Stimulated activated CD4-positive, alpha-beta T cell treated with anti-CD3 and anti-CD28 coated beads, Interleukin-1b, Interleukin-23, amount 100 ng/mL, for 1 hour (primary cell): ENCODE measurements at places on chromosomes 3 and 15.

GRCh38 chr15:53434174-53434678 lies 325.2 kb downstream of the WDR72 start:
- no peak for DNase-seq

GRCh38 chr3:64176461-64176996 lies 48.7 kb downstream of the PRICKLE2 start:
- DNase-seq: no peak

- DNase-seq: no peak
Measured at GRCh38 chr3:66561367-66561766, 60.5 kb upstream of the LRIG1 start.

GRCh38 chr15:62325597-62325996 lies 160.5 kb upstream of the C2CD4B start:
- DNase-seq: no peak

GRCh38 chr3:17372362-17373210 lies 369.8 kb downstream of the TBC1D5 start:
- DNase-seq: no peak

DNA sequence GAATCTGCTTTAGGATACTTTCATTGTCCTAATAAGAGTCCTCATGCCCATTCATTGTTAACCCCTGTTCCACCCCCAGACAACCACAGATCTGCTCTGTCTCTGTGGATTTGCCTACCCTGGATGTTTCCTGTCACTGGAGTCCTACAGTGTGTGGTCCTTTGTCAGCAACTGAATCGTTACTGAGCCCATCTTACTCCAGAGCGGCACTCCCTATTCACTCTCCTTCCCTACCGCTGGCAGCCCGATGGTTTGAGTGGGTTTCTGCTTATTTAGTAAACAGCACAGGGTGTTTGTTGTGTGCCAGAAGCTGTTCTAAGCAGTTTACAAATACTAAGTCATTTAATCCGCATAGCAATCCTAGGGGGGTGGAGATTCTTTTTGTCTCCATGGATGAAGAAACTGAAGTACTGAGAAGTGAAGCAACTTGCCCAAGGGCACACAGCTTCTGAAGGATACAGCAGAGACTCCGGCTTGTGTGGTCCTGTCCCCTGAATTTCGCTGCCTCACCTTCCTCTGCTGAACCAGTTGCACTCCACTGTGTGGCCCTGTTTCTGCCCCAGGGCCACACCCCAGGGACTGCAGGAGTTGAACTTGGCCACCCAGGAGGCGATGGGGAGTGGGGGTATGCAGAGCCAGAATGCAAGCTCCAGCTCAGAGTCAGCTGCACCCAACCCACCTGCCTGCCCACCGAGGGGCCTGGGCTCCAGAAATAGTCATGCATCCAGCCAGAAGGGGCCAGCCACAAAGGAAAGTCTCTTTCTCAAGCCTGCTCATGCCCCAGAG lies 56.5 kb upstream of the SLC6A1 start:
- no peak for DNase-seq

GRCh38 chr3:188473591-188474288 lies 319.8 kb downstream of the LPP start:
- DNase-seq: no peak

DNA sequence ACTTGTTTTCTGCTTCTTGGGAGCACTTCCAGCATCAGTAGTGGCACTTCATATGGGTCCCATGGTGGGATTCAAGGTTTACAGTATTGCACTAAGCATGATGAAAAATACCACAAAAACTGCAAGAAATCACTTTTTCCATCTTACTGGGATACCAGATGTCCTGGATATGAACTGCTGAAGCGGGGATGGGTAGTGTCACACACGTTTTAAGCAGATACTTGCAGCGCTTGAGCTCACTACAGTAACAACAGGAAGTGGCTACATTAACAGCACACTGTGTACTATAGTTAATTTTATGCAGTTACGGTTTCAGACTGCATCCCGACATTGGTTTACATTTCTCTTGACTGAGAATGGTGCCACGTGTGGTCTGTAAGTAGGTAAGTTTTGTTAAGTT lies 3.5 kb upstream of the ISG20 start:
- DNase-seq: no peak

DNA sequence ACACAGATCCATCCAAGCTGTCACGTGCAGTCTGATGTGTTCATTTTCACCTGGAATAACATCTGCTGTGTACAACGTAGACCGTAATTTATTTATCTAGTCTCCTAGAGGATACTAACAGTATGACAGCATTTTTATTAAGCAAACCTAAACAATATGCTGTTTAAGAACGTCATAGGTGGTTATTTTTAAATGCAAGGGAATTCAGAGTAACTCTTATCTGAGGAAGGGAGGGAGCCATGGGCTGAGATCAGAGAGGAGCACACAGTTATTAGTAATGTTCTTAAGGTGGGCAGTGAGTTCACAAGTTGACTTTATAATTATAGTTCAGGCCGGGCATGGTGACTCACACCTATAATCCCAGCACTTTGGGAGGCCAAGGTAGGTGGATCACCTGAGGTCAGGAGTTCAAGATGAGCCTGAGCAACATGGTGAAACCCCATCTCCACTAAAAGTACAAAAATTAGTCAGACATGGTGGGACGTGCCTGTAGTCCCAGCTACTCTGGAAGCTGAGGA lies 193.6 kb downstream of the UACA start:
- no peak for DNase-seq

DNA sequence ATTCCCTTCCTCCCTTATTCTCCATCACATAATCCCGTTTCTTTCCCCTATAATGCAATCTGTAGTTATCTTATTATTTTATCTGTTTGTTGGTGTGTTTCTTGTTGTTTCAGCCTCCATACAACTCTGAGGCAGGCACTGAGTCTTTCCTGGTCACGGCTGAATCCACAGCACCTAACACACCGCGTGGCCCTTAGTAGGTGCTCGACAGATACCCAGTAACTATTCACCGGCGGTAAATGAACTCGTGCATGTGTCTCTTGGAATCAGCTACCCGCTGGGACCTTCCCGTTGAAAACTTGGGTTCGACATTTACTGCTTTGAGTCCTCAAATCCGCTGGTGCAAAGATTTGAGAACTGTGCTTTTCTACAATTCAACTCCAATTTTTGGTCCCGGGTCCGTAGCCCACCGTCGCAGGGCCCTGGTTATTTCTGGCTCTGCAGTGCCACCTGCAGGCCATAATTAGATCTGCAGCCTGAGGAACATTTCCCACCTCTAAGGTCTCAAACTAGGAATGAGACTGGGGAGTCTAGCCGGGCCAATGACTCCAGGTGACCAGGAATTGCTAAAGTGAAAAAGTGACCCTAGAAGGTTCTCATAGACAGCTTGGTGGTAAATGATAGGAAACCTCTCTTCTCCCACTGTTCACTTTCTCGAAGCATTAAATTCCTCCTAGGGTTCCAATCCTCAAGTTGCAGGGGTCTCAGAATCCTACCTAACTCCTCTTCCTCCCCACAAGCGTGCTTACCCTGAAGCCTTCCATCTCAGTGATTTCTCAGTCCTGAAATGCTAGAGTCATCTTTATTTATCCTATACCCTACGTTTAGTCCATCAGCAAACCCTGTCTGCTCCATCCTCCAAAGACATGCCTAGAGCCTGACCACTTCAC lies 40.0 kb upstream of the TRH start:
- DNase-seq: no peak

DNA sequence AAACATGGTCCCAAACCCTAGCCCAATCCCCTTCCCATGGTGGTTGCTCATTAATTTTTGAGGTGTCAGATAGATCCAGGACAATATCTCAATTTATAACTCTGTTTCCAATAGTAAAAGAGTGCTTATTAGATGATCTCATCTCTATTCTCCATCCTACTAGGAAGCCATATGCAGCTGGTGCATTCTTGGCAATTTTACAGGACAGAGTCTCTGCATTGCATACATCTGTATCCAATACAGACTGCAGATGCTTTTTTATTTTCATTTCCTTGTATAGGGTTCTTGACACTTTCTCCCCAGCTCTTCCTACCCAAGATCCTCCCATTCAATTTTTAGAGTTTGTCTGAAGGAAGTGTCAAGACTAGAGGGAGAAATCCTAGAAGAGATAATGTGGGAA lies 194.8 kb upstream of the DPH6 start:
- DNase-seq: no peak

DNA sequence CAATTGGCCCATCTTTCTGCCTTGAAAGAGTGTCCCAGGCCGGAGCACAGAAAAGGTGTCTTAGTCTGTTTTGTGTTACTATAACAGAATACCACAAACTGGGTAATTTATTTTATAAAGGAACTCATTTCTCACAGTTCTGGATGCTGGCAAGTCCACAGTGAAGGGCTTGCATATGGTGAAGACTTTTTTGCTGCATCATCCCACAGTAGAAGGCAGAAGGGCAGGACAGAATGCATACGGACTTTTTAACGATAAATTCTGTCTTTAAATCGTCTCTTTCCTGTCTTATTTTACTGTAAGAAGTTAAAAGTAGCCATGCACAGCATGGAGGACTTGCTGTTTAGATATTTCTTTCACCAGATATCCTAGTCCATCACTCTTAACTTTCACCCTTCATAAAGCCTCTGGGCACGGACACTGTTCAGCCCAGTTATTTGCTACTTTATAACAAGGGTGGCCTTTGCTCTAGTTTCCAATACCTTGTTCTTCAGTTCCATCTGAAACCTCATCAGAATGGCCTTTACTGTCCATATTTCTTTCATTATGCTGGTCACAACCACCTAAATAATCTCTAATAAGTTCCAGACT lies 10.3 kb upstream of the EIF1B start:
- no peak for DNase-seq

DNA sequence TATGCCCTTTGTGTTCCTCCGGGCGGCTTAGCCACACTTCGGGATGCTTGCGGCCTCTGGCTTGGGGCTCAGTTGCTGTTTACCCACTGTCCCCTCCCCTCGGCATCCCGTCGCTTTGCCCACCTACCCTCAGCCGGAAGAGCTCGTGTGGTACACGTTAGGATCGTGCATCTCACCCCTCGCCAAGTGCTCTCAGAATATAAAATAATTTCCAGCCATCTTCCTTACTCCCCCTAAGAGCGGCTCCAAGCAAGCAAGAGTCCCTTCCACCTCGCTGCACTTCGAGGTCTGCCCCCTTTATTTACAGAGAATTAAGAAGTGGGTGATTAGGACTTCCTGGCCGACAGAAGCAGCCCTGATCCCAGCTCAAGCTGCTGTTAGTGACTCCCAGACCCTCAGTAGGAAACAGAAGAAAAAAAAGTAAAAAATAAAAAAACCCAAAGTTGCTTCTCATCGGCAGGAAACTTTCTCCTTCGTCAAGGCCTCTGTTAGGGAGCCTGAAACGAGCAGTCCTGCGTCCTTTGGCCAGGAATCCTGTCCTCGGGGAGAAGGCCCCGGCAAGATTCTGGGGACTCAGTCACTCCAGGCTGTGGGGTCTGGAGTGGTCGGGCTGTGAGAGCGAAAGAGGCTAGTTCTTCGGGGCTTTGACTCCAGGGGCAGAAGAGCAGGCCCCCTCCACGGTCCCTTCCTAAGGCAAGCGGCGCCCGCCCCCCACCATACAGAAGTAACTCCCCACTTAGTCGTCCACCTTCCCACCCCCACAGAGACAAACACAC lies 3.0 kb downstream of the MEIS2 start:
- DNase-seq: no peak

DNA sequence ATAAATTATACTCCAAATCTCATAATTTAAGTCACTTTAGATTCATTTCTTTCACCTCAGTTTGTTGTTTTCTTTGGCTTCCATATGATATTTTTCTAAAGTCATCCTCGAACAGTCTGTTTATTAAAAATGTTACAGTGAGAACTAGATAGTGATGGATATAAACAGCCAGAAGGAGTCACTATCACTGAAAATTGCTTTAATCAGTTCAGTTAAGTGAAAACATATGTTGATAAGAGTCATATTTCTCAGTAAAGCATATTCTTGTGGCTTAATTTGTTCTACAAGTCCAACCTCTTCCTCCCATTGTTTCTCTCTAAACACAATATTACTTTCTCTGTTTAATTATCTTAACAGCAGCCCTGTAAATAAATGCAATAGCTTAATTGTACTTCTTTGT lies 427.5 kb upstream of the ALCAM start:
- DNase-seq: no peak

GRCh38 chr3:157166115-157166514 lies 6.2 kb upstream of the CCNL1 start:
- DNase-seq: no peak

- no peak for DNase-seq
Measured at GRCh38 chr3:71964170-71964569, 179.2 kb upstream of the PROK2 start.

GRCh38 chr3:149296972-149297371 lies 36.5 kb downstream of the TM4SF18 start:
- DNase-seq: no peak

- DNase-seq: no peak
Measured at GRCh38 chr15:66894986-66895780, 170.2 kb upstream of the SMAD3 start.

GRCh38 chr3:169790687-169791429 lies 17.7 kb downstream of the MYNN start:
- no peak for DNase-seq

DNA sequence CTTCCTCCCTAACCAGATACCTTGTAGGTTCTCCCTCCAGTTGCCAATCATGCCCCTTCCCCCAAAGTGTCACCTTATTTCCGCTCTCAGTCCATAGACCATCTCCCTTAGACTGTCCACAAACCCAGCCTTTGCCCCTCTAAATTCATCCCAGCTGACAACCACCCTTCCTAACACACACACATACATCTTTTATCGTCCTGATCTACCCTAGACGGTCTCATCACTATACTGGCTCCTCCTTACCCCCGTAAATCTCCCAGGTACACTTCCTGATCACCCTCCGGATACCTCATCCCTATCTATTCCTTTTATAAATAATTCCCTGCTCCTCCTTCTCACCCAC lies 828 bp downstream of the THOC7 start:
- no peak for DNase-seq

- no peak for DNase-seq
Measured at GRCh38 chr3:147298511-147298982, 107.8 kb downstream of the ZIC4 start.

DNA sequence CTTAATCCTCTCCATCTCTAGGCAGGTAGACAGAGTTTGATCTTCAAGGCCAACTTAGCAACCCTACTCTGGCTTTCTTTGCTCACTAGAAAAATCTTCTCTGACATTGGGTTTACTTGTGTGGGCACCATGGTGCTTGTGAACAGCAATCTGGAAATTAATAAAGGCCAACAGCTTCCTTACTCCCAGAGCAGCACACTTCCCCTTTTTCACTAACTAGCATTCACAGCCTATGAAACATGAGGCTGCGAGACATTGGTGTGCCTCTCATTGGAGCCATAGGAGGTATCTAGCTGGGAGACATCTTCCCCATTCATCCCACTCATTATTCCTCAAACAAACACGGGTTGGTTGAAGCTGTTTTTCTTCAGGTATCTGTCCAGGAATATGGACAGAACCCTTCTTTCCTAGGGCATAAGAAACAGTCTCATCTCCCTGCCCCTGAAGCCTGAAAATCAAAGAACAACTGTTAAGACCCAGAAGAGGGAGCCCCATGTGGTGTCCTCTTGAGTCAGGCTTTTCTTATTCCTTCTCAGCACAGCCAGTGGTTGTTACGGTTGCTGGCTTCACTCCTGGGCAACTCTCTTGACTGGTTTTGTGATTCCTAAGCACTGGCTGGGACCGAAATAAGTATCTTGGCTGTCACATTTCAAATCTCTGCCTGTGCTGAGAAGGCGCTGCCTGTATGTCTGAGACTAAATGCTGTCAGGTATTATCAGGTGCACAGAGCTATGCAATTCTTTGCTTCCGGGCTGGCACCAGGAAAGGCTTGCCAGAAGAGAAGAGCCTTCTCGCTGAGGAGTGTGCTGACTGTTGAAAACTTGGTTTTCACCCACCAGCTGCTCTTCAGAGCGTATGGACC lies 194.4 kb downstream of the FEZF2 start:
- DNase-seq: no peak
